ENCODE measurements at places on chromosomes 4 and X.

DNA sequence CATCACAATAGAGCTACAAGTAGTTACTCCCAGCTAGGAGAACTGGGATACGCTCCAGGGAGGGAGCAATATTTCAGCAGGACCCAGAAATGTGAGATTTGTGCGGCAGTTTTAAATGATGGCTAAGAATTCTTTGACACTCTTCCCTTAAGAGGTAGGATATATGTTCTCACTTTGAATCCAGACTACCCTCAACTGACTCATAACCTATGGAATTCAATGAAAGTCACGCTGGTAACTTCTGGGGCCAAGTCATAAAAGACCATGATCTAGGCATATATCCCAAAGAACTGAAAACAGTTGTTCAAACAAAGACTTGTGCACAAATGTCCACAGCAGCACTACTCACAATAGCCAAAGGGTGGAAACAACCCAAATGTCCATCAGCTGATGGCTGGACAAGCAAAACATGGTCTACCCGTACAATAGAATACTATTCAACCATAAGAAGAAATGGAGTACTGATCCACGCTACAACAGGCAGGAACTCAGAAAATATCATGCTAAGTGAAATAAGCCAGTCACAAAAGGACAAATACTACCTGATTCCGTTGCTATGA is 10.5 kb downstream of the CD99L2 start:
- DNase-seq, result no peak

DNA sequence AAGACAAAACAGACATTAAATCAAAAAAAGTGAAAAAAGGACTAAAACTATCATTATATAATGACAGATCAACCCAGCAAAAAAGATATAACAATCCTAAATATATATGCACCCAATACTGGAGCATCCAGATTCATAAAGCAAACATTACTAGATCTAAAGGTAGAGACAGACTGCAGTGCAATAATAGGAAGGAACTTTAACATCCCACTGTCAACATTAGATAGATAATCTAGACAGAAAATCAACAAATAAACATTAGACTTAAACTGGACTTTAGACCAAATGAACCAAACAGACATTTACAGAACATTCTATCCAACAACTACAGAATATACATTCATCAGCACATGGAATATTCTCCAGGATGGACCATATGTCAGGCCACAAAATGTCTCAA is 29.5 kb upstream of the RAB39B start:
- no peak for DNase-seq

DNA sequence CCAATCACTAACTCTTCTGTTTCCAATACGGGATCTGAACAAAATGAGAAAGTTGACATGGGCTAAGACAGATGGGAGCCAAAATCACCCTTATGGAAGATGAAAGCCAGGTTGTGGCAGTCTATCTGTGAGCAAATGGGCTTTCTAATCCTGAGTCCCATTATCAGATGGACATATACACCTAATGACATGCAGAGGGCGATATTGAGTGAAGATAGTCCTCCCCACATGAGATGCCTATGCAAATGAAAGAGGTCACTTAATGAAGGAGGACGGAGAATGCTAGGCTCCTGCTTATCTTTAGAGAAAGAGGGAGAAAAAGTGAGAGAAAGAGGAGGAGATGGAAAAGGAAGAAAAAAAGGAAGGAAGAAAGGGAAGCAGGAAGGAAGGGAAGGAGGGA is 547.5 kb downstream of the NLGN4X start:
- peak; percentile 6 for DNase-seq

- DNase-seq, result no peak
These were observed 32.9 kb upstream of the TSR2 start for GRCh38 chrX:54407266-54407665.

DNA sequence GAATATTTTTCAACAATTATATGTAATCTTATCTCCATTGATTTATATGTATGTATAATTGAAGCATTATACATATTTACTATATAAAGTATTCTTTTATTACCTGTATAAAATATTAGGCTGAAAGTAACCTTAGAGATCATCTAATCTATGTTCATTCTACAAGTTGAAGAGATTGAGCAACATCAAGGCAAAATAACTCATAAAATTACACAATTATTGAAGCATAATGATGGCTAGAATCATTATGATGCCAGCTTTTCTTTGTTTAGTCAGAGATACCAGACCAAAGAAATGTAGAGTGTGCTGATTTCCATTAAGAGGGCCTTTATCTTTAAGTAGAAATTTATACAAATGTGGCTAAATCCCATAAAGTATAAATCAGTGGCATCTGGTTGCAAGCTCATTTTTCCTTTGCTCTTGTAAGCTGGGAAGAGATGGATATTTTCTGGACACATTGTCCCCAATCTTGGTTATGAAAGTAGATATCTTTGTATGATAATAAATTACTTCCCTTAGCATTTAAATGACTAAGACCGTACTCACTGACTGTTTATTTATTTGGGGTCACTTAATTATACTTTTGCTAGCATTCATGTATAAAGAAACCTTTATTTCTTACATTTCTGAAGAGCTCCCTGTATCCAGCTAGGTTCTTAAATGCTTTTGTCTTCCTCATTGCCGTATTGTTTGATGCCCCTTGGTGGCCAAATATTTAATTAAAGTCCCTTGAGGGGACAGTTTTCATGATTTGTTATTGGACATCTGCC is 339.8 kb downstream of the PCDH7 start:
- DNase-seq, result no peak

GRCh38 chrX:140250391-140250790 is 254.5 kb downstream of the SOX3 start:
- no peak for DNase-seq

DNA sequence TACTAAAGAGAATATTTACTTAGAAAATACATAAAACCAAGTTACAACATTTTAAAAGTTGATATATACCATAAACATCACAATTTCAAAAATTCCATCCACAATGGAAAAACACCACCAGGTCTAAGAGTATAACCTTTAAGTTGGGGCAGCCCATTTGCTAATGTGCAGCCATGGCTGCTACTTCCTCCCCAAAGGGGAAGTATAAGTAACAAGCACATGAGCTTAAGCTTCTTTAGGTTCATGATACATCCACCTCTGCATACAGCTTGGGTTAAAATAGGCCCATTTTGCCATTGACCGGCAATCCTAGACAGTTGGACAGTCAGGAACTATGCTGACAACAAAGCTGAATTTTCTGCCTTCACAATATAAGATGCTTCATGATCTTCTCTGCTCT is 16.6 kb upstream of the GASK1B start:
- DNase-seq, result no peak

DNA sequence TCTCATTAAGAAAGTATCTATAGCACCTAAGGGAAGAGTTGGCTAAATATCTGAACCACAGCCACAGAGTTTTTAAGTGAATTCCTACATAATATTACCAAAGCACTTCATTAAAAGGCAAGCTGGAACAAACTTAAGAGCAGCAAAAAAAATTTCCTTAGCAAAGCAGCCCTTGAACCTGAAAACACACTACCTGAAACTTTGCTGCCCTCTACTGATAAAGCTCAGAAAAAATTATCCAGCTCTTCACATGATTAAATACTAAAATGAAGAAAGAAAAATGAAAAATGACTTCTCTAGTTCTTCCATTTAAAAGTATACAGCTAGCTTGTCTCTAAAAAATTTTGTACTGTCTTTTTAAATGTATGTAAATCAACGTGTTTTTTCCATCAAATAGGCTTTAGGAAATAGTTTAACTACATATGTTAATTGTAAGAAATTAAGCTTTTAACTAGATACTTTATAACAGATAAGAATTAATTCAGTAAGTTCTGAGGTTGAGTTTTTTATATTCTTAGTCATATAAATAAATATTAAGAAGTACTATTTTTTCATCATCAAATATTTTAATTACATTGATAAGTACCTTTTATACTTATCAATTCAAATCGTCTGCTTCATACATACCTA is 156.1 kb downstream of the STPG2 start:
- no peak for DNase-seq

- no peak for DNase-seq
These were observed 140.3 kb downstream of the CFAP299 start for GRCh38 chr4:80475798-80476197.

- DNase-seq, result no peak
These were observed 19.6 kb upstream of the CA5B start for GRCh38 chrX:15718283-15718970.

- DNase-seq, result peak; percentile 36
These were observed 650.8 kb downstream of the PCDH7 start for GRCh38 chr4:31370866-31371465.

GRCh38 chr4:7417639-7418038 is 17.1 kb downstream of the PSAPL1 start:
- DNase-seq, result no peak

DNA sequence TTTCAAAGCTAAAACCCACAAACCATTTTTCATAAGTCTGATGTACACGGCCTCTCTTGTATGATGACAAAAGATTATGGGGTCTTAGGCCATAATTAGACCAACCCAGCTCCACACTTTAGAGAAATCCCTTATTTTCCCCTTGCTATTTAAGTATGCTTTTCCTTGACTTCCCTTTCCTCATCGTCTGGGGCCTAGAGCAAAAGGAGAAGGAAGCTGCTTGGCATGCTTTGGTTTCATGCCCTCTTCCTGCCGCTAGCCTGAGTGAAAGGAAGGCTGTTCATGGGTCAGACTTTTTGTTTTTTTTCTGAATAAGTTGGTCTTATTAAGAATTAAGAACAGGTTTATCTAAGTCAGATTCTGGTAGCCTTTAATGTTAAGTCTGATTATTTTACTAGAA is 10.6 kb upstream of the RASGEF1B start:
- no peak for DNase-seq

DNA sequence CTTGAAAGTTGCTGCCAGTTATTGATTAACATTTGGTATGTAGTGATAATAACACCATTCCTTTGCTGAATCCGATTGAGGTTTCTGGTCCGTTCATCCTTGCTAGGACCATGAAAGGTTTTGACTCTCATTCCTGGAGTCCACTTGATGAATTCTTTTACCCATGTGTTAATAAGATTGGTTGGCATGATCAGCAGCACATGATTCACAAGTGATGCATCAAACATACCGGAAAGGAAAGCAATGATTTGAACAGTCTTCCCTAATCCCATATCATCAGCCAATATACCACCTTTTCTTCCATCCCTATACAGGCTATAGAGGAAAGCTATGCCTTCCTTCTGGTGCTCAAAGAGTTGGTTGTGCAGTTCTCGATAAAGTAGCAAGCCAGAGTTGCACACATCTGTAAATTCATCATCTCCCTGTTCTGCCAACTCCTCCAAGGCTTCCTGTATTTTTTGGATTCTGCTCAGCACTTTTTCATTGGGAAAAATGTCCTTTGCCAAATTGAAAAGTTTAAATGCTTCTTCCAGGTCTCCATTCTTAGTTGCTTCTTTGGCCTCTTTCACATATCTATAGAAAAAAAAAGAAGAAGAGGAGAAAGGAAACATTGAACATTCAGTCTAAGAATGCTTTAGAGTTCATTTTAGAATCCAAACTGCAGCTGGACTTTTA is 26.7 kb downstream of the PIN4 start:
- DNase-seq, result no peak

DNA sequence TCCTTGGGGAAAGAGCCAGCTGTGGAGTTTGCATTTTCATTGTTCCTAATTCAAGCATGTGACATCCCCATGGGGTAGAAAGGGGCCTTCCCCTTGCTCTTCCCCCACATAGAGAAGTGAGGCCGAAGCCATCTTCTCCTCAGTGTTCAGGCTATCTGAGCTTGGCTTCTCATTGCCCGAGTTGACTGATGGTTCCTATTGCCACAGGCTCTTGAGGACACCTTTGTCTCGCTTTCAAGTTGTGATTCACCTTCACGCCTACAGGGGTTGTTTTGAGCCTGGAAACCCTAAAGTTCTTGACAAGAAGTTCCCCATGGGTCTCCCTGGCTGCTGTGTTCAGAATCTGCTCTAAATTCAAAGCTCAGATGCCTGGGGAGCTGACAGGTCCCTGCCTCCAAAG is 25.0 kb downstream of the CCNQ start:
- DNase-seq, result no peak

GRCh38 chrX:155028129-155028528 is 1.5 kb downstream of the FUNDC2 start:
- DNase-seq, result no peak

- DNase-seq, result peak; percentile 2
These were observed 72.0 kb upstream of the MAGEB16 start for GRCh38 chrX:35726176-35726575.

GRCh38 chrX:56281789-56282188 is 49.6 kb downstream of the KLF8 start:
- peak; percentile 0 for DNase-seq

DNA sequence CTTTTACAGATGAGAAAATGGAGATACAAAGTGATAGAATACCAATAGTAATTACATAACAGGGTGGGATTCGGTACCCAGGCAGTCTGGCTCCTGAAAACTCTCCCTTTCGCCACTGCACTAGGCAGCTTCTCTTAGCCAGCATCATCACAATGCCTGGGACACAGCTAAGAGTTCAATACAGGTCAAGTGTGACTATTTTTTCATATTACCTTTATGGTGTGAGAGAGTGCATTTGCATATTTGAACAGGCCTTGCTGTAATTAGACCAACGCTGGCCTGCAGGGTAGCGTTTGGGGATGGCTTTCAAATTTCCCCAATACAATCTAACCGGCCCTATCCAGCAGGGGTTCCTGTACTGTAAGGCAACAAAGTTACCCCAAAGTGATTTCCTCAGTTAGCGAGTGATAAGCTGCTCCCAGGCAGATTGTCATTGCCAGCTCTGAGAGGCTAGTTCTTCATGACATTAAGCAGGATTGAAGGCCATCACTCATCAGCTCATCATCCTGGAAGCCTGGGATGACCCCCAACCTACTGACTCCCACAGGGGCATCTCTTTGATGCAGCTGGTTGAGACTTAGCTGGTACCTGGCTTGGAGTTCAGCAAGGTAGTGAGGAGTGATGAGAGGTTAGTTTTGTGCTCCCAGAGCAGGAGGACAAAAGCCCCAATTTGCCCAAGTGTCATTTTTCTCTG is 836.8 kb upstream of the LCORL start:
- DNase-seq, result no peak

DNA sequence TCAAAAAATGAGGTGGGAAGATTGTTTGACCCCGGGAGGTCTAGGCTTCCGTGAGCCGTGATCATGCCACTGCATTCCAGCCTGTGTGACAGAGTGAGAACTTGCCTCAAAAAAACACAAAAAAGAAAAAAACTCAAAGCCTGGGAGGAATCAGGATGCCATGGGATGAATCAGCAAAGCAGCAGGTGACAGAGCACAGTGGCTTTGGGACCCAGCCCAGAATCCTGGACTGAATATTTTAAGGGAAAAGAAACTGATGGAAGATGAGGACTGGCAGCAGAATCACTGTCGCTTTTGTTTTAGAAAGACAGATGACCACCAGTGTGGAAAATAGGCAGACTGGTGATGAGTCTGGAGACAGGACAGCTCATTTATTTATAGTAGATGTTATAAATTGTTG is 16.6 kb downstream of the S100G start:
- DNase-seq, result no peak

- no peak for DNase-seq
These were observed 42.9 kb downstream of the F8 start for GRCh38 chrX:154979629-154980028.

- DNase-seq, result no peak
These were observed 44.4 kb upstream of the IL9R start for GRCh38 chrX:155953055-155953454.
